ENCODE measurements at places on chromosomes 16 and 17.

DNA sequence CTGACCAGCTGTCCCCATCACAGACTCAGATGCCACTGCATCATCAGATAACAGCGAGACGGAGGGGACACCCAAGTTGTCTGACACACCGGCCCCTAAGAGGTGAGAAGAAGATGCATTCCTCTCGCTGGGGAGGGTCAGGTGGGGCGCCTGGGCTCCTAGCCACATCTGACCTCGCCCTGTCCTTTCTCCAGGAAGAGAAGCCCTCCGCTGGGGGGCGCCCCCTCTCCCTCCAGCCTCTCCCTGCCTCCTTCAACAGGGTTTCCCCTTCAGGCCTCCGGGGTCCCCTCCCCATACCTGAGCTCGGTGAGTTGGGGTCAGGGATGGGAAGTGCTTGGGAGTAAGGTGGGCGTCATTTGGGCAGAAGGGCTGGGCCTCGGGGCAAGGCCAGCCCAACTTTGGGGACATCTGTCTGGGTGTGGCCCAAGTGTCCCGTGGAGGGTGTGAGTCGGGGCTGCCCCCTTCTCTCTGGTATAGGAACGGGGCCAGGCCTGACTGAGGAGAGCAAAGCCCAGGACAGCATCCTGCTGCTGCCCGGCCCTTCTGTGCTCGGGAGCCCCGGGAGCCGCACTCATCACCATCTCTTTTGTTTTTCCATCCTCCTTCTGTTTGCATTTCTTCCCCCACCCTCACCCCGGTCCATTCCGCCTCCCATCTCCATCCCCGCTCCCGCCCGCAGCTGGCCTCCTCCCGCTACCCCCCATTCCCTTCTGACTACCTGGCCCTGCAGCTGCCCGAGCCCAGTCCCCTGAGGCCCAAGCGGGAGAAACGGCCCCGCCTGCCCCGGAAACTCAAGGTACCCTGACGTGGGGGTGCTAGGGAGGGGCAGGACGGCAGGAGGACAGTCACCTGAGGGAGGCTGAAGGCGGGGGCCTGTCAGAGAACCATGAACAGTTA, 4.9 kb downstream of the INO80E start:
- DNase-seq, result no peak

- no peak for DNase-seq
Measured at GRCh38 chr17:79803997-79804855, 7.3 kb upstream of the CBX8 start.

- no peak for DNase-seq
Measured at GRCh38 chr16:58413359-58413758, 21.1 kb downstream of the GINS3 start.

DNA sequence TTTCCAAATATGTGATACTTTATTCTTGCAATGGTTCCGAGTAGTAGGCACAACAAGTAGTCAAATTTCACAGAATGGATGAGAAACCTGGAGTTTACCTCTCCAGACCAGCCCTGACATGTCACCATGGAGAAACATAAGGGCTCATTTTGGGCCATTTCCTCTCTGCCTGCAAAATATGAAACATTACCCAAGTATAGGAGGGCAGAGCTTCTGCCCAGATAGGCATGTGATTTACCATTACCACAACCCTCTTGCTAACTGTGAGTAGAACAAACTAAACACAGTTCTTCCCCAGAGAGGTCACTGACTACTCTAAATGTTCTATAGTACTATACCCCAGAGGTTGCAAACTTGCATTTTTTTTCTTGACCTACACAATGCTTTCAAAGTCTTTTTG, 15.7 kb upstream of the KPNB1 start:
- peak; percentile 15 for DNase-seq

GRCh38 chr17:56130631-56131030, 22.6 kb upstream of the ANKFN1 start:
- peak; percentile 7 for DNase-seq

GRCh38 chr16:27381236-27381635, 20.7 kb upstream of the IL21R start:
- DNase-seq, result no peak

- DNase-seq, result no peak
Measured at GRCh38 chr17:58493506-58493905, 5.3 kb upstream of the HSF5 start.

DNA sequence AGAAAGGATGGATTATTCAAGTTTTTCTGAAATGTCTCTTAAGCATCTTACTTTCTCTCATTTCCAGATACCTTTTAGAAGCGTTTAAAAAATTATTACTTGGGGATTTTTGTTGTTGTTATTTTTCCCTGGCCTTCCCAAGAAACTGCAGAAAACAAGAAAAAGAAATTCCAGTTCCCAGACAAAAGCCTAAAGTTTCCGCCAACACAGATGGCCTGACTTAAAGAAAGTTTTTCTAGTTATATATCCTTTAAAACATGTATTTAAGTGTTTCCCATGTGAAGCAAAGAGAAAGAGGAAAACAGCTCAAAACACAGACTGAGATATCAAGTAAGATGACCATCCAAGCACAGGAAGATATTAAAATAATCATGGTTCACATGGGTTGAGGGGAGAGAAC, 401.7 kb upstream of the MAF start:
- no peak for DNase-seq

- DNase-seq, result peak; percentile 30
Measured at GRCh38 chr17:7632492-7632894, 2.6 kb downstream of the SHBG start.

GRCh38 chr16:75208242-75208825, 1.4 kb upstream of the CTRB2 start:
- no peak for DNase-seq

DNA sequence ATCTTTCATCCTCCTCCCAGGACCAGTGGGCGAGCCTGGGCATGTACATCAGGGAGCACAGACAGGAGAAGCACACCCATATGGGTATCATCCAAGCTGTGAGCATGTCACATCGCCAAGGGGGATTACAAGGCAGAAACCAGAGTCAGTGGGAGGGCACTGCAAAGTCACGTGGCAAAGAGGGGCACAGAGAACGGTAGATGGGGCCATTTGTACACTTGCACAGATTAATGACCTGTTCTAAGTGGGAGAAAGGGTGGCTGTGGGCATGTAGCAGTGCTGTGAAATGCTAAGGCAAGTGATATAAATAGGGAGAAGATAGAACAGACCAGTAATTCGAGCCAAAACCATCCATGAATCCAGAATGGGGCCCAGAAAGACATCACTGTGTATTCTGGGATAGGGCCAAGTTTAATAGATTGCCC, 265.0 kb downstream of the CPPED1 start:
- peak; percentile 90 for DNase-seq

DNA sequence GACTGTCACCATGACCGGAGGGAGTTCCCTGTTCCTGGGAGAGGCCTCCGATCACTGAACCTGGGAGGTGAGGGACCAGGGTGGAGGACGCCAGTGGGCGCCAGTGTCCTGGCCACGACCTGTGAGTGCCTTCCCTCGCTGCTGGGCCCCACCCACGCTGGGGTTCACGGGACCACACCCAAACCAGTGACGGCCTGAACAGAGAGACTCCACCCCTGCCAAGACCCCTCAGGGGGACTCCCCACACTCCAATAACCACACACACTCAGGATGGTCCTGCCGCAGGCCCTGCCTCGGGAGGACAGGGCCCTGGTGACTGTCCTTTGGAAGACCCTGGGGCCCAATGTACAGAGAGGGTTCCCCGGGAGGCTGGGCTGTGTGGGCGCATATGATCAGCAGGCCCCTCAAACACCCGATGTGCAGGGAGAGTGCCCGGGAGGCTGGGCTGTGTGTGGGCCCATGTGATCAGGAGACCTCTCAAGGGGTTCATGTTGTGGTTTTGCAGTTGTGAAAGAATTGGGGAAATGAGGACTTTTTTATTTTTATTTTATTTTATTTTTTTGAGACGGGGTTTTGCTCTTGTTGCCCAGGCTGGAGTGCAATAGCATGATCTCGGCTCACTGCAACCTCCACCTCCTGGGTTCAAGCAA, 26.6 kb downstream of the TPSD1 start:
- no peak for DNase-seq

GRCh38 chr16:79845734-79846135, 245.2 kb upstream of the MAF start:
- no peak for DNase-seq

GRCh38 chr17:81993729-81994592, 16.5 kb downstream of the ASPSCR1 start:
- no peak for DNase-seq

Measured in NCI-H1694 treated with DMSO at 0.1 percent for 48 hours (cell line).